Omental fat pad (tissue), 4 donors: ENCODE measurements at places on chromosomes 12 and 14. TPM values are rescaled to one million over a fixed set of nuclear protein-coding genes. Genes with fewer than 3 reads are reported as not detected.

The DEPDC4 gene
- total RNA-seq = not detected

The KLRG1 gene
- 2.3 TPM for total RNA-seq

The LRFN5 gene
- 2.4 TPM for total RNA-seq

The SLC6A13 gene
- total RNA-seq = 0.88 TPM

GRCh38 chr14:59013672-59014298 lies 174.7 kb upstream of the DAAM1 start:
- DNase-seq = no peak
